ENCODE measurements at places on chromosomes 2 and 18. TPM values are rescaled to one million over a fixed set of nuclear protein-coding genes. Genes with fewer than 3 reads are reported as not detected.

- no peak for DNase-seq
Observed at GRCh38 chr2:20446255-20446916, 488 bp upstream of the RHOB start.

DNA sequence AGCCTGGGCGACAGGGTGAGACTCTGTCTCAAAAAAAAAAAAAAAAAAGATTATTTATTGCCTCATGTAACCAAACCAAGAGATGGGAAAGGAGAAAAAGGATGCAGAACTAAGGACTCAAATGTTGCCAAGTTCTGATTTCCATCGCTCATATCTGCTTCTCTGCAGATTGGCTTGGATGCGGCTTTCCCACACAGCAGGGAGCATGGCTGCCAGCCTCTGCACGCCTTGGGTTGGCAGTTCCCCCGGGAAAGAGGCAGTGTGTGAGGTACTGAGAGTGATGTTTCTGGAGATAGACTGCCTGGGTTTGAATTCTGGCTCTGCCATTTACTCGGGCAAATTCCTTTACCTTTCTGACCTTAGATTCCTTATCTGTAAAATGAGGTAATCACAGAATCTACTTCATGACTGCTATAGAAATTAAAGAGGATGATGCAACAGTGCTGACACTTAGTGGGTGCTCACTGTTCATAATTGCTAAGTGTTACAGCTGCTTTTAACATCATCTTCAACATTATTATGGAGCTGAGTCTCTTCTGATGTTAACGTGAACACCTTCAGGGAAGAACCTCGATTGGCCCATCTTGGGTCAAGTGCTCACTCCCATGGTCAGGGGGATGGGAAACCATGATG, 68.8 kb downstream of the ACAA2 start:
- no peak for DNase-seq

DNA sequence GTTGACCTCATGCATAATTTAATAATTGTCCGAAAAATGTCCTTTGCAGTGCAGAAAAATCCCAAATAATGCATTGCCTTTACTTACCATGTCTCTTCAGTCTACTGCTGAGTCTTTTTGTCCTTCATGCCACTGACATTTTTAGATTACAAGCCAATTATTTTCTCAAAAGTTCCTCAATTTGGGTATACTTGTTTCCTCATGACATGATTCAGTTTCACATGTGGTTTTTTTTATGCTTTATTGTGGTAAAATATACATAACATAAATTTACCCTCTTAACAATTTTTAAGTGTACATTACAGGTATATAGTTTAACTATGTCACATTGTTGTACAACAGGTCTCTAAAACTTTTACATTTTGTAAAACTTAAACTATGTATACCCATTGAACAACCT, 81.0 kb downstream of the EPC2 start:
- peak; percentile 50 for DNase-seq

DNA sequence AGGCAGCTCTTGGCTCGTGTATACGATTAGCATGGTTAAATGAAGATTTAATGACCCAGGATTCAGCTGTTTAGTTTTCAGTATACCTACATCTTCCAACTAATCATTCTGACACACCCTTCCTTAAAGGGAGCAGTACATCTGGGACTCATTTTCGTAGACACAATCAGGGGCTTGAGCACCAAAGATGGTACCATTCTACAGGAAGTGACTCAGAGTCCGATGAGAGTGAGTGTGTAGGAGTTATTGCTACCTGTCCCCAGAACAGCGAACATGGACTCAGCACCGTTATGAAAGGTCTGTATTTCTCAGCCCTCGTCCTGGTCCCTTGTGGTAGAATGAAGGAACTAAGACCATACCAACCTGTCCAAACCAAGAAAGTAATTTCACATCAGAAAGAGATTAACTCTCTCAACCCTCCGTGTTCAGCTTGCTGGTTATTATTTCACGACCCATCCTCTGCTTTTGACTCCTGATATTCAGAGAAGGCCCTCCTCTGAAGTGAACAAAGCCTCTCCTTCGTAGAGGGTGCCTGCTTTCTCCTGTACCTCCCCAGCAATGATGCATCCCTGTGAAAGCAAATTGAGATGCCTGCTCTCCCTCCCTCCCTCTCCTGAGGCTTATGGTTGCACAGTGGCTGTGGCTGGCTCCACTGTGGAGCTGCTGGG, 214.8 kb downstream of the MTX2 start:
- DNase-seq = no peak

GRCh38 chr2:241499146-241499965, 9.0 kb downstream of the STK25 start:
- no peak for DNase-seq

GRCh38 chr2:233832869-233833311, 21.4 kb downstream of the HJURP start:
- peak; percentile 88 for DNase-seq

DNA sequence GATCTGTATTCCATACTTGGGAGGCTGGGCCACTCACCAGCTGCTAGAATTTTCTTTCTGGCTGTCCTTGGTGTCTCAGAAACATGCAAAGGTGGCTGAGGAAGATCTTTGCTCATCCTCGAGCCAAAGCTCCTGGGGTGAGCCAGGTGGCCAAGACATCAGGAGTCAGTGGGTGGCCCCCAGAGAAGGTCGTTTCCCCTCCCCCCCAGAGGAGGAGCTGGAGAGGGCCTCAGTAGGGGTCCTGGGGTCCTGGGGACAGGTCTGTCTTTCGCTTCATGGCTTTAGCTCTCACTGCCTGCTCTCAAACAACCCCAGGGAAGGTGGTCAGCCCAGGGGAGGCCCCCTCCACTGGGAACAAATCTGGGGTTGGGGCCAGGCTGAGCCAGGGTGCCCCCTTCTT, 13.6 kb downstream of the KCNK3 start:
- DNase-seq = no peak

GRCh38 chr18:55220523-55220922, 261.3 kb upstream of the CCDC68 start:
- peak; percentile 44 for DNase-seq

GRCh38 chr2:196104066-196104465, 35.4 kb upstream of the DNAH7 start:
- DNase-seq = no peak

GRCh38 chr2:16666449-16666801, 791 bp upstream of the CYRIA start:
- DNase-seq = no peak

Gene AFTPH
- 124 TPM for total RNA-seq

Gene DNER
- total RNA-seq = not detected

Gene FTCDNL1
- total RNA-seq = 0.94 TPM

Gene GCG
- total RNA-seq = not detected

Gene LDAH
- total RNA-seq = 78.5 TPM

Gene RFX8
- total RNA-seq = not detected

Gene ADCY3
- 58.4 TPM for total RNA-seq

Gene UGT1A10
- 0.11 TPM for total RNA-seq

Gene DYNAP
- not detected for total RNA-seq

All from Karpas-422 (cell line).